ENCODE measurements at places on chromosomes 6 and 20.

- no peak for DNase-seq
These were observed 2.6 kb downstream of the STK35 start for GRCh38 chr20:2104236-2104635.

GRCh38 chr6:53178837-53179432 is 30.3 kb upstream of the GCM1 start:
- DNase-seq, result no peak

- DNase-seq, result no peak
These were observed 248.6 kb downstream of the HIVEP2 start for GRCh38 chr6:142696123-142697000.

GRCh38 chr6:154579485-154579884 is 69.0 kb upstream of the CNKSR3 start:
- DNase-seq, result no peak

DNA sequence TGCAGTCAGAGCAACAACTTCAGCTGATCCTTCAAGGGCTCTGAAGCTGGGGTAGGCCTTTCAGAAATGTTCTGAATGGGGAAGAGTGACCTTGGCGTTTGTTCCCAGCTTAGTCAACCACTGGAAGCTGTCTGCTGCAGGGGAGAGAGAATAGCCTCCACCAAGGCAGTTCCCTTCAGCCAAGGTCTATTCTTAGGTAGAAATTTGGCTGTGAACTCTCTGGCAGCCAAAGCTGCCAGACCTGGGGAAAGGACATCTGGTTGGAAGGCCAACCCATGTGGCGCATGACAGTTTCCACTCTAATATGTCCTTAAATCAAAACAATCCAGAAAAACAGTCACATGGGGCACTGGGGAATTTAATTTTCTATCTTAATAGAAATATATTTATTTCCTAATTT is 60.1 kb downstream of the FBXO5 start:
- no peak for DNase-seq

GRCh38 chr6:168546730-168547129 is 105.7 kb downstream of the SMOC2 start:
- no peak for DNase-seq

GRCh38 chr6:56840467-56841380 is 114.2 kb upstream of the BEND6 start:
- peak; percentile 60 for DNase-seq

DNA sequence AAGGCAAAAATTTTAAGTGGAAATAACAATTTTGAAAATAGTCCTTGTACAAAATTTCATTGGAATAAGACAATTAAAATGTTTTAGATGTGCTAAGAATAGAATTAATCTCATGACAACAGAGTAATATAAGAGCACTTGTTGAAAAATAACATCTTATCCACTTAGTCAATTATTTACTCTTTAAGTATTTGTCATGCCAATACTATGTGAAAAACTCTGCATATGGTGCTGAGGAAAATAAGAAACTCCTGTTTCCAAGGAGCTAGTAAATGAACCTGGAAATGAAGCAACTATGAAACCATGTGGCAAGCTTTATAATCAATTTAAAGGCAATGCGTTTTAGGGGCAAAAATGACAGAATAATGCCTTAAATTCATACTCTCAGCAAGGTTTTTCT is 42.7 kb upstream of the HCRTR2 start:
- no peak for DNase-seq

DNA sequence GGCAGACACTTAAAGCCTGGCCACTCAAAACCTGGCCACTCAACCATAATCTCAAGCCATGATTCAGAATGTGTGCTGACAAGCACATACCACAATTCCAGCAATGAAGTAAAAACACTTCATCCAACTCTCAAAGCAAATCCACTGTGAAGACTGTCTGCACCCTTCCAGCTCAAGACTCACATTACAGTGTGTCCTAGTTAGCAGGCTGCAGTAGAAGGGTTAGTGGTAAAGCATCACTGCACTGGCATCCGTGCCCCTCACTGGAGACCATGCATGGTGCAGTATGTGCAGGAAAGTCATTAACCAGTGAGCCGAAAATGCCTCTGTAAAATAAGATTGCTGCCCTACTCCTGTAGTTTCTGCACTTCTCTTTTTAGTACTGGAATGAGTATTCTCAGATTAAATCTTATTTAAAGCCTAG is 43.4 kb downstream of the SLC23A2 start:
- DNase-seq, result no peak

- no peak for DNase-seq
These were observed 58.6 kb downstream of the DAAM2 start for GRCh38 chr6:39850736-39851297.

DNA sequence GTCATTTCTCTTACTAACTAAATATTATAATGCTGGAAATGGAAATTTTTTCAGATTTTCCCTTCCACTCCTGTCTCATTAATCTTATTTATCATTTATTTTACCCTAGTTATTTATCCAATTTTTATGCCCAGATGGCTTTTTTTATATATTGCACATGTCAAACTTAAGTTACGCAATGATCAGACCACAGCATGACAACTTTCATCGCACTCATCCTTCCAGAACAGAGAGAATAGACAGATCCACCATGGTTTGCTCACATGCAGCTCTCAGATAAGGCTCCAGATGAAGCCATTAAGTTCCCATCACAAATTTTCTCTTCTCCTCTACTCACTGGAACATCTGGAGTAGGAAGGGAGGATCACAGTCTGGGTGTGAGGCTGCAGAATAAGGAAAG is 48.7 kb downstream of the MAP7 start:
- peak; percentile 12 for DNase-seq

DNA sequence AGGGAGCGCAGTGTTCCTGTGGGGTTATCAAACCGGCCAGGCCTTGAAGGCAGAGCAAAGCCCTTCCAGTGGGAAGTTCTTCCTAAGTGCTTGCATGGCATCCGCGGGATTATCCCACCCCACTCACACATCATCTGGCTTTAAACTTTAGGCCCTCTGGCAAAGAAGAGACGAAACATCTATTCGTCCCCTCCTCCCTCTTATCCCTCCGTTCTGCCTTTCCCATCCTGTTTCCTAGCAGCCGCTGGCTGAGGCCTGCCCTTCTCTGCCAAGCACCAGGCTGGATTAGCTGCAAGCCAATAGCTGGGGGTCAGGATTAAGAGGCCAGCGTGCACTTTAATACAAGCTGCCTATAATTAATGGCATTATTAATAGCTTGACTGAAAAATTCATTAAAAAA is 621.0 kb downstream of the PKHD1 start:
- DNase-seq, result no peak

GRCh38 chr20:18057994-18058349 is 256 bp upstream of the OVOL2 start:
- DNase-seq, result peak; percentile 31

DNA sequence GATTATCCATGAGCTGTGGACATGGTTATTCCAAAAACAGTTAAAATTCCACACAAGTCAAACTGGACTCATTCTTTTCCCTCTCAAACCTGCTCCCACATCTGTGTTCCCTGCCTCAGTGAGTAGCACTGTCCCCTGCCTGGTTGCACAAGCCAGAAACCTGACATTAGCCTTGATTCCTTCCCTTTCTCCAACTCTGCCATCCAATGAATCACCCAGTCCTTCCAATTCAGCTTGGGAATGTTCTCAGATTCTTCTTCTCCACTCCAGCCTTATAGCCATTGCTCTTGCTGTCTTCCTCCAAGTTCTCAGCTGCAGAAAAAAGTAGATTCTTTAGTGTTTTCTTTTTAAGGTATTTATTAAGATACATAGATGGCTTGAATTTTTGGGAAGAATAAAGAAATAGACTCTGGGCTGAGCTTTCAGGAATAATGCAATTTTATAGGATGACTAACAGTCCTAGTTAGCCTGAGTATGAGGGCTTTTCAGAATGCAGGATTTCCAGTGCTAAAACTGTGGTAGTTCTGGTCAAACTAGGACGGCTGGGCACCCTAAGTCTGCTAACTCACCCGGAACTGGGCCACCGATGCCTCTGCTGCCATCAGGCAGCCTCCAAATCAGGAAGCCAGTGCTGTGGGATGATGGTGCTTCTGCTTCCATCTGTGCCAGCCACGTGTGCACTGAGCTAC is 18.2 kb upstream of the SASH1 start:
- DNase-seq, result no peak

GRCh38 chr6:9085054-9085708 is 649.8 kb upstream of the SLC35B3 start:
- no peak for DNase-seq

DNA sequence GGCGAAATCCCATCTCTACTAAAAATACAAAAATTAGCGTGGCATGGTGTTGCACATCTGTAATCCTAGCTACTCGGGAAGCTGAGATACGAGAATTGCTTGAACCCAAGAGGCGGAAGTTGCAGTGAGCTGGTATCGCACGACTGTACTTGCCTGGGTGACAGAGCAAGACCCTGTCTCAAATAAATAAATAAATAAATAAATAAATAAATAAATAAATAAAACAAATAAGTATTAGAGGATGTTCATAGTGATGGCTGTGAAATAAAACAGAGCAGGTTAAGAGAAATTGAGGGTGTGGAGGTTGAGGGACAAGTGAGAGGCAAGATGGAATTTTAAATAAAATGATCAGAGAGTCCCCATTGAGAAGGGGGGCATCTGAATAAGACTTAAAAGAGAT is 124.7 kb upstream of the DST start:
- DNase-seq, result no peak

DNA sequence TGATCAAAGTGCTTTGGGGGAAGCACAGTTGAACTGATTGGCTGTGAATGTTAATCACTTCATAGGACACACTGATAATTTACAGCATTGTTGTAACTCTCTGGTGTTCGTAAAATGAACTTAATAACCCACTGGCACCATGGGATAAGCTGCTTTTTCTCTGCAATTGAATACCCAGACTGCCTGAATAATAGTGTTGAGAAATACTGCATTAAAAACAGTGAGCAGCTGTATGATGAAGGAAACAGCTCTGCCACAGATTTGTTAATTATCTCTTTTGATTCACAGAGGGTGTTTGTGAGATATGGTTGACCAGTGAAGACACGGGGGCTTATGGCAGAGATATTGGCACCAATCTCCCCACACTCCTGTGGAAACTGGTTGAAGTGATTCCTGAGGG is 420.9 kb downstream of the CDKAL1 start:
- DNase-seq, result no peak

DNA sequence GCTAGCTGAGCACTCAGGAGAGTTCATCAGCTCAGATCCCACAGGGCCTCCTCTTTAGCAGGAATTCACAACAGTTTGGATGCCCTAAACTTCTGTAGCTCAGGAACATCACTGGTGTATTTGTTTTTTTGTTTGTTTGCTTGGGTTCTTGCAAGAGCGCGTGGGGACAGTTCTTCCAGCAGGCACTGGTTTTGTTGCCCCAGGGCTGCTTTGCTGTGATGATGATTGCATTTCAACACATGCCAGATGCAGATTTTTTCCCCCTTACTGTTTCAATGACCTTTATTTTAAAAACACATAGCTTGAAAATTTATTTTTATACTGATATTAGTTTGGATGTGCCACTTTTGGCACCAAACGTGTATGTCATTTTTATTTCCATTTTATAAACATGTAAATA is 77.1 kb downstream of the DHX35 start:
- no peak for DNase-seq

- DNase-seq, result no peak
These were observed 25.5 kb upstream of the DST start for GRCh38 chr6:56668158-56668557.

DNA sequence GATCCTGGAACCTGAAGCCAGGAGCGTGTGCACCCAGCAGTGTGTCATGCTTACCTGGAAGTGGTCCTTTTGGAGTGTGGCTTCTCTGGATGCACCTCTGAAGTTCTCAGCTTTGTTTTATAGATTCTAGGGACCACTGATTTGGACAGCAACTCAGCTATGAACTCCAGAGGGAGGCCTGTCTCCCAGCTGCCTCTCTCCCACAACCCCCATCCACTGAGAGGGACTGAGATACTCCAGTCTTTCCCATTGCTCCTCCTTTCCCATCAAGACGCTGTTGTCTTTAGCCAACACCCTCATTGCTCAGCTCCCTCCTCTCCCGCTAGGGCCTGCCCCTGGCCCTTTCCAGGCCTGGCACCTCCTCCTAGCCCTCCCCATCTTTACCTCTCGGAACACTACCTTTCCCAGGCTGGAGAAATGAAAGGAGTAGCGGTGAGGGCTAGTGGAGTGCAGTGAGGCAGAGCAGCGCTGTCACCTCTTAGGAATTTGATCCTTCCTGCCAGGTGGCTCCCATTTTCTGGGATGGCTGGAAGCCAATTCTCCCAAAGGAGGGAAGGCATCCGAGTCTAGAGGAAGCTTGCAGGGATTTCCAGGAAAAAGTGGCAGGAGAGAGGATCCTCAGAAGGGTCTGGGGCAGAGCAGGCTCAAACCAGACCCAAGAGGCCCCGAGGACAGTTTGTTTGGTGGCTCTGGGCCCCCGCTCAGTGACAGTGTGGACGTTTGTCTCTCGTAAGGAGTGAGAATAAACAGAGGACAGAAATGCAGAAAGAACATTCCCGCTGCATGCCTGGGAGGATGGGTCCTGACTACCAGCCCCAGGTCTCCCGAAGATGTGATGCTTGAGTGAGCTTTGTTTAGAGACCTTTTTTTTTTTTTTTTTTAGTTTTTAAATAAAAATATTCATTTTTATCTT is at the start of gene LRRN4:
TSS of gene LRRN4 (minus strand) at position 285 of the 913 bp plus-strand sequence. CDS start 1,261 bp downstream, outside the sequence.
- no peak for DNase-seq

GRCh38 chr6:34237722-34238584 is 1.3 kb downstream of the HMGA1 start:
- peak; percentile 91 for DNase-seq

DNA sequence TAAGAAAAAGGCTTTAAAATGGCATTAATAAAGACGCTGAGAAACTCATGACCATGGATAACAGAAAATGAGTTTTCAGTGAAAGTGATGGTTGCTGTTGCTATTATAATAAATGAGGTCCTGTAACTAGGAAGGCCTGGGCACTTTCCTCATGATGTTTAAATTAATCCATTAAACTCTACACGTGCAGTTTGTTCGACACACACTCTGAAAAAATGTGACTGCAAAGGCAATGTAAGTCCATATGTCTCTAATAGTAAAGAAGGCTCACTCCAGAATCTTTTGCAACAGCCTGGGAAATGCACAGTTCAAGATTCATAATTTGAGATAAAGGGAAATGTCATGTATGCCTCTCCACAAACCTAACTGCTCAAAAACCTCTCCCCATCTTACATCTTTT is 153.4 kb downstream of the COL12A1 start:
- DNase-seq, result no peak
